ENCODE measurements at places on chromosomes 11 and 22.

- DNase-seq = no peak
Observed at GRCh38 chr11:112877581-112877980, 83.6 kb upstream of the NCAM1 start.

DNA sequence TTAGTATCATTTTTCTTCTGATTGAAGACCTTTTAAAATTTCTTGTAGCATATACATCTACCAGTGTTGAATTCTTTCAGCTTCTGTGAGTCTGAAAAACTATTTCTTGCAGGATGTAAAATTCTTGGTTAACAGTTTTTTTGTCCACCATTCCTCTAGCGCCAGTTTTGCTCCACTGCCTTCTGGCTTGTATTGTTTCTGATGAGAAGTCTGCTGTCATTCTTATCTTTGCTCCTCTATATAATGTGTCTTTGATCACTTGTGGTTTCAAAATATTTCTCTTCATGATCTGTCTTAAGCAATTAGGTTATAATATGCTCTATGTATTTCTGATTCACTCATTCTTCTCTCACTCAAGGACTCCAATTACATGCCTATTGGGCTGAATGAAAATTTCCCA lies 152.3 kb downstream of the INSC start:
- DNase-seq = no peak

- no peak for DNase-seq
Observed at GRCh38 chr11:84780689-84781293, 846.4 kb downstream of the DLG2 start.

DNA sequence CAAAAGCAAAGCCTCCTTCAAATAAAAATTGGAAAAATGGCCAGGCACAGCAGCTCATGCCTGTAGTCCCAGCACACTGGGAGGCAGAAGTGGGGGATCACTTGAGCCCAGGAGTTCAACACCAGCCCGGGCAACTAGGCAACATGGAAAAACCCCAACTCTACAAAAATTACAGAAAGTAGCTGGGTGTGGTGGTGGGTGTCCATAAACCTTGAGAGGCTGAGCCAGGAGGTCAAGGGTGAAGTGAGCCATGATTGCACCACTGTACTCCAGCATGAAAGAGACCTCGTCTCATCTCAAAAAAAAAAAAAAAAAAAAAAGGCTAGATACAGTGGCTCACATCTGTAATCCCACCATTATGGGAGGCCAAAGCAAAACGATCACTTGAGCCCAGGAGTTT lies 22.3 kb downstream of the DDX6 start:
- no peak for DNase-seq

- DNase-seq = no peak
Observed at GRCh38 chr22:35317680-35318290, 18.1 kb downstream of the TOM1 start.

- no peak for DNase-seq
Observed at GRCh38 chr11:93507517-93507916, 35.7 kb downstream of the SMCO4 start.

DNA sequence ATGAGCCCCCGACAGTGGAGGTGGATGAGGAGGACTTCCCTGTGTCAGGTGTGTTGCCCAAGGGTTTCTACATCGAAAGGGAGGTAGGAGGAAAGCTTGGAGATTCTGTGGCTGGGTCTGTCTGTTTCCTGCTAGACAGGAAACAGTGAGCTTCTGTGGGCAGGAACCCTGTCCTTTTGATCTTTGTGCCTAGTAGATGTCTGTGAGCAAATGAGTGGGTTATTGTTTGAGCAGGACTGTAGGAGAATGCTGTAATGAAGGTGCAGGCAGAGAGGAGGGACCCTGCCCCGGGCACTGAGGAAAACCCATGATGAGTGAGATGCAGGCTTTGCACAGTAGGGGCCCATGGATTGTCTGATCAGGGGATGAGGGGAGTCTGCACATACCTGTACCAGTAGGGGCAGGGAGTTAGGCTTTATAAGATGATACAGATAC lies 14.0 kb downstream of the USP35 start:
- no peak for DNase-seq

- DNase-seq = no peak
Observed at GRCh38 chr11:414318-414857, 411 bp downstream of the SIGIRR start.

DNA sequence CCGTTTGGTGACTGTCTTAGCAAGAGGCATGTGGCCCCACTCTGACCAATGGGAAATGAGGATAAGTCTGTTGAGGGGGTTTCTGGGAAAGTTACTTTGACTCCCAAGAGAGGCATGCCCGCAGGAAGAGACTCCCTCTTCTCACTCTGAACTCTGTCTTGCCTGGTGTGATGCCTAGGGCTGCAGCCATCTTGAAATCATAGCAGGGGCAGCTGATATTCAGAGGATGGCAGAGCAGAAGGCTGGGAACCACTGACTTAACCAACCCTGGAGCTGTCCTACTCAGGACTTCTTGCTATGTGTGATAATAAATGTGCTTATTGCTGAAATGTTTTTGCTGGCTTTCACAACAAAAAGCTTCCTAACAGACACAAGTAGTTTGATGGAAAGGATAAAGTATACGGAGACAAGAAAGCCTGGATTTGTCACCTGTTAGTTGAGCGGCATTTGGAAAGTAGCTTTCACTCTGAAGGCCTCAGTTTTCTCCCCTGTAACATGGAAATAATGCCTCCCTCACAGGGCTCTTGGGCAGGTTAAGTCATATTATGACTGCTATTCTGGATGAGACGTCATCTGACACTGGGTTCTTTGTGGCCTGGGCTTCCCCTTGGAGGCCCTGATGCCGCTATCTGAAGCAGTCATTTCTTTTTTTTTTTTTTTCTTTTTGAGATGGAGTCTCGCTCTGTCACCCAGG lies 128.5 kb downstream of the CEP164 start:
- no peak for DNase-seq

DNA sequence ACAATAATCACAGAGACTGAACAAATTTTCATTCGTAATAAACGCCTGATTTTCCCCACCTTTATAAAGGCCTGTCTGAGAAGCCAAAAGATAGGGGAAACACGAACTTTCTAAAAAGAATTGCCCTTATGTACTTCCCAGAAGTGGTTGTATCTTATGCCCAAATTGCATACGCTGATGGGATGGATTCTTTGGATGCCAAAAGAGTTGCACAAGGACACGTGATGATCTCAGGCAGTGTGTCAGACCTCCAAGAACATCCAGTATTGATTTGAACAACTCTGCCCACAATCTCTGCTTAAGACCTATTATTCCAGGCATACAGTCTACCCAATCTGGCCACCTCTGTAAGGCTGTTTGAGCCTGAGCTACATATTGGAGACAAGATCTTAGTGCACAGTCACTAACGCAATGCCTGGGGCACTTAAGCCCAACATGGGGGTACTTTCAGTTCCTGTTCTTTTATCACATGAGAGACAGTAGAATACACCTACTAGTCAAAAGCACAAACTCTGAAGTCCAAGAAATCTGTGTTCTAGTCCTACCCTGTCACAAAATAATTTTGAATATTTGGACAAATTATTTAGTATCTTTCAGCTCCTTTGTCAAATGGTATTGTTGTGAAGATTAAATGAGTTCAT lies 38.9 kb downstream of the OR10A6 start:
- DNase-seq = no peak

GRCh38 chr22:40628354-40629042 lies 8.0 kb downstream of the MRTFA start:
- DNase-seq = no peak

DNA sequence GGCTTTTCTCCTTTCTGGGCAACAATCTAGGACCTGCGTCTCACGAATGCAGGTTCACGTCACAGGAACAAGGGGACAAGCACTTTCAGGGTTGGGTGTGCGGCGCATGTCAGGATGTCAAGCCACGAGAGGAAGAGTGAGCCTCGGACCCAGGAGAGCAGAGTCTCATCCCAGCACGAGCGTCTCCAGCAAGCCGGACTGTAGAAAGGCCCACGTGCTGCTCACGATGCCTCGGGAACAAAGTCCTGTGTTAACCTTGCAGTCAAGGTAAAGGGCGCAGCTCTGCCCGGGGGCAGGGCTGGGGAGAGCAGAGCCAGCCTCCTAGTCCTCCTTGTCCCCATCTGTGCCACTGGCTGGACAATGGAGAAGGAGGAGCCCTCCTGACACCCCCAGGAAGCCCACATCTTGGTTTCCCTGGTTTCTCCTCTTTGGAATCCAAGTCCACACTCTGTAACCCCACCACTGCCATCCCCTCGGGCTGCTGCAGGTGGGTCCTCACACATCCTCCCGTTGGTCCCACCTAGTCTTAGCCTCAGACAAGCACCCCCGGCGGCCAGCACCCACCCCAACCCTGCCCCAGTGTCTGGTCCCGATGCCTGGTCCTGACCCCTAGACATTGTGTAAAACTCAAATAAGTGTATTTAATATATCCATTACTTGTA lies 63.4 kb downstream of the CELSR1 start:
- no peak for DNase-seq

- no peak for DNase-seq
Observed at GRCh38 chr22:26435327-26436093, 6.5 kb downstream of the ASPHD2 start.

DNA sequence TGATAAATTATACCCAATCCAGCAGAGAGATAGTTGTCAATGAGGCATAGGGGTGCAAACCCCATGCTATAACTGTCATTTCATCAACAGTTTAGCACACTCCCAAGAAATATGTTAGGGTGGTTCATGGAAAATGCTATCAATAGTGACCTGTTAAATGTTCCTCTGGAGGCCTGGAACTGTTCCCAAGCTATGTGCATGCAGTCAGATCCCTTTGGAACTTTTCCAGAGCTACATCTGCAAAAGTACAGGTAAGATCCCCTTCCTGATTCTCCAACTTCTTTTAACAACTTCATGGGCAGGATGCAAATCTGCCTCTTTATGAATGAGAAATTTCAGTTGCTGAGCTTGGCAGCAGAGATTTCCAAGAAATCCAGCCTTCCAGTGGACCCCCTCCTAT lies 27.2 kb downstream of the ABTB2 start:
- no peak for DNase-seq

- no peak for DNase-seq
Observed at GRCh38 chr11:25734591-25735211, 597.2 kb upstream of the ANO3 start.

DNA sequence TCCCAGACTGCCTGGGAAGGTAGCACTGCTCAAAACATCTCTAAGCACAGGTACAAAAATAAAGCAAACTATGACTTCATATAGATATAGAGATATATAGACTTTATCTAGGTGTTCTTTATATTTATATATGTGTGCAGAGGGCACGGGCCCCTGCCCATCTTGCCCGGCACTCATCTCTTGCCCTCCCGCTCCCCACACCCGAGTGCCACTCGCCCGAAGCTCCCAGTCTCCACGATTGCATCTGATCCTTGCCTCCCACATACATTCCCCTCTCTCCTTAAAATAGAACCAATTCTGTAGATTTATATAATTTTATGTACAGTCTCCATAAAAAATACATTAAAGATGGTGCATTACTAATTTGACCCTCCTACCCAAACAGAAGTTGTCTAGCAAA lies 55.5 kb downstream of the IGSF9B start:
- no peak for DNase-seq

GRCh38 chr22:17266251-17266971 lies 47.2 kb upstream of the ADA2 start:
- DNase-seq = no peak

GRCh38 chr11:73028611-73029010 lies 113.5 kb downstream of the FCHSD2 start:
- DNase-seq = no peak

- no peak for DNase-seq
Observed at GRCh38 chr22:27327981-27328721, 473.4 kb downstream of the MN1 start.

DNA sequence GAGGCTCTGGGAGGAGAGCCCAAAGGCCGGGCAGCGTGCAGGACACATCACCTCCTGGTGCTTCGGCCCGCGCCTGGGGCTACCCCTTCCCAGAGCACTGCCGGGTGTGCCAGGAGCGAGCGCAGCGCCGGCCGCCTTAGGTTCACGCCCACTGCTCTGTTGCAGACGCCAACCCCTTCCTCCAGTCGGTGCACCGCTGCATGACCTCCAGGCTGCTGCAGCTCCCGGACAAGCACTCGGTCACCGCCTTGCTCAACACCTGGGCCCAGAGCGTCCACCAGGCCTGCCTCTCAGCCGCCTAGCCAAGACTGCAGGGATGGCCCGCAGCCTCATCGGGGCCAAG lies 79.0 kb downstream of the MED15 start:
- no peak for DNase-seq

DNA sequence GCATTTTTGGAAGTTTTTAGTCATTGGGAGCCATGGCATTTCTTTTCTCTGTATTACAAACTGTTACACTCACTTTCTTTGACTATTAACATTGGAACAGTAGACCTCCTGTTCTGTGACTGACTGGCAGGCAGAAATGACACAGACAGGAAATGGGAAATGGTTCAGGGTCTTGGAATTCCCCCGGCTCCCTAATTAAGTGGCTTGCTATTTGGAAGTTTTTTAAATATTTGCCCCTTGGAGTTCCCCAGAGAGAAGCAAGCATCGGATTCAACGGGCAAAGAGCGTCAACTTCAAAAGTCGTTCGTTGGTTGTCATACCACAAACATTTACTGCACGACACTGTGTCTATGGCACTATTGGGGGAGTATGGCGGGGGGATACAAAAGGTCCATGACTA lies 1.1 kb upstream of the BIRC2 start:
- no peak for DNase-seq

DNA sequence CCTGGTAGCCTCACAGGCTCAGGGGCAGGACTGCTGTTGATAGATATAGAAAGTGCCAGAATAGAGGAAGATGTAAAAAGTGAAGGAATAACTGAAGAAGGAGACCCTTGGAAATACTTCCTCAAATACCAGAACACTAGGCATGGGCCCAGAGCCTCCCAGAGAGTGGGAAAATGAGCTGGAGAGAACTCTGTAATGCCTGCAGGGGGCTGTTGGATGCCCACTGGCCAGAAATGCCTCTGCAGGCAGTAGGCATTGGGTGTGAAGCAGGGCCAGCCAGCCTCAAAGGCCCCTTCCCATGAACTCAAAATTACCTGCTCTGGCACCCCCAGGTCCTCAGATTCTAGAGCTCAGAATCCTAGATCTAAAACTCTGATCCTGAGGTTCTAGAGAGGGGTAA lies 15.1 kb downstream of the P2RY2 start:
- no peak for DNase-seq

DNA sequence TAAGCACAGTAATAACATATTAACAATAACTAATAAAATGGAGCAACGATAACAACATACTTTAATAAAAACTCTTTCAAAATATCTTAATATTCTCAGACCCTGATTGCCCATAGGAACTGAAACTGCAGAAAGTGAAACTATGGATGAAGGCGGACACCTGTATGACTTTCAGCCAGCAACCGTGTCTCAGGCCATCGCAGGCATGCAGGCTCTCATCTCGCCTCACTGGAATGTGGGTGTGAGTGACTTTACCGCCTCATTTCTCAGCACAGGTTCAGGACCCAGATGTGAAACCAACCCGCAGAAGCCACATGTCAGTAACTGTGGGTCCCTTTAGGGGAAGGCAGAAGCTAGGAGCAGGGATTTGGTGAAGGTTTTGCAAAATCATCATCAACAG lies 539.1 kb downstream of the FAM181B start:
- no peak for DNase-seq

DNA sequence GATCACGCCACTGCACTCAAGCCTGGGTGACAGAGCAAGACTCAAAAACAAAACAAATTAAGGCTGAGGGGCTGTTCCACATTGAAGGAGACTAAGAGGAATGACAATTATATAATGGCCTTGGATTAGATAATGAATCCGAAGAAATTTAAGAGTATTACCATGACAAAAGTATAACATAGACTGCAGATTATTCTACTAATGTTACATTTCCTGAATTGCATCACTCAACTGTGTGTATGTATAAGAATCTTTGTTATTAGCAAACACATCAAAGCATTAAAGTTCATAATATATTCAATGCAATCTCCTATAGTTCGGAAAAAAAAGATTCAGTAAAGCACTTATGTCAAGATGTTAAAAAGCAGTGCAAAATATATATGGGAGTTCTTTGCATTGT lies 27.5 kb downstream of the CSTF3 start:
- DNase-seq = no peak

Measured in thoracic aorta (tissue), 2 donors.